ENCODE measurements at places on chromosomes 7 and 10.

DNA sequence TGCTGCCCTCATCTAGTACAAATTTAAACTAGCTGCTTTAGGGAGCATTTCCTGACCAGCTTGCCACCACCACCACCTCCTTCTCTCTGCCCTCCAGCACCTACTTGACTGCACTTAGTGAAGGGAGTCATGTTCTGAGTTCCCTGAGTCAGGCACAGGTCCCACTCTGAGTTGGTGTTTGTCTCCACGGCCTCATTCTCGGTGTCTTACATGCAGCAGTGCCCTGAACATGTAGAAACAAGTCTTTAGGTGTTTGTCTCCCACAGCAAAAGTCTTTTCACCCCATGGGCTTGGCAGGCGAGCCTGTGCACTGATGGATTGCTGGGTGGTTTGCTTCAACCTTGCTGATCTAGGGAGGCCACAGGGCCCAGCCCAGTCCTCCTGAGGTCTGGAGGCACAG, 16.9 kb downstream of the TSPAN14 start:
- no peak for DNase-seq

DNA sequence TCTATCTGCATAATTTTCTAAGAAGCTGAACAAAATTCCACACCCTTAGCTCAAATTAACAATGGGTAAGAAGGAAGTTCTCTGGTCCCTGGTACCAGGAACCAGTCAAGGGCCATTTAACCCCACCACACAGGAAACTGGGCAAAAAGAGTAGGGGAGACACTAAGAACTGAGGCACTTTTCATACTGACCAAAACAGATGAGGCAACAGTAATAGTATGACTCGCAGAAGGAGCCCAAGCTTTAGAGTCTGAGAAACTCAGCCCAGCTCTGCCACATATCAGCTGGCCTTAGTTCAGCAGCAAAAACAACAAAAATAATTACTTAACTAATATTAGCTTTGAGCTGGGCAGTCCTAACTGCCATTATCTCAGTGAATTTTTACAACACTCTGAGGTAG, 221.2 kb downstream of the FAM107B start:
- DNase-seq: no peak

- no peak for DNase-seq
These were observed 435.4 kb downstream of the SUGCT start for GRCh38 chr7:40570223-40570622.

DNA sequence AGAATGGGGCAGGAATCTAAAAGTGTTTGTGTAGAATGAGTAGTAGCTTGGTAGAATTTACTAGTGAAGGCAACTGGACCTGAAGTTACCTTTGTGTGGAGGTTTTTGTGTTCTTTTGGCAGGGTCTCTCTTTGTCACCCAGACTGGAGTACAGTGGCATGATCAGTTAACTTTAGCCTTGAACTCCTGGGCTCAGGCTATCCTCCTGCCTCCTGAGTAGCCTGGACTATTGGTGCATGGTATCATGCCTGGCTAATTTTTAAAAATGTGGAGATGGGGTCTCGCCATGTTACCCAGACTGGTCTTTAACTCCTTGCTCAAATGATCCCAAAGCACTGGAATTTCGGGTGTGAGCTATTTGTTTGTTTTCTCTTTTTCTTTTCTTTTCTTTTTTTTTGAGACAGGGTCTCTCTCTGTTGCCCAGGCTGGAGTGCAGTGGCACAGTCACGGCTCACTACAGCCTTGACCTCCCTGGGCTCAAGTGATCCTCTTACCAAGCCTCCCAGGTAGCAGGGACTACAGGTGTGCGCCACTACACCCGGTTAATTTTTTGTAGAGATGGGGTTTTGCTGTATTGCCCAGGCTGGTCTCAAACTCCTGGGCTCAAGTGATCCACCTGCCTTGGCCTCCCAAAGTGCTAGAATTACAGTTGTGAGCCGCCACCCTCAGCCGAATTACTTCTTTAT, 76.7 kb downstream of the MKLN1 start:
- DNase-seq: no peak

DNA sequence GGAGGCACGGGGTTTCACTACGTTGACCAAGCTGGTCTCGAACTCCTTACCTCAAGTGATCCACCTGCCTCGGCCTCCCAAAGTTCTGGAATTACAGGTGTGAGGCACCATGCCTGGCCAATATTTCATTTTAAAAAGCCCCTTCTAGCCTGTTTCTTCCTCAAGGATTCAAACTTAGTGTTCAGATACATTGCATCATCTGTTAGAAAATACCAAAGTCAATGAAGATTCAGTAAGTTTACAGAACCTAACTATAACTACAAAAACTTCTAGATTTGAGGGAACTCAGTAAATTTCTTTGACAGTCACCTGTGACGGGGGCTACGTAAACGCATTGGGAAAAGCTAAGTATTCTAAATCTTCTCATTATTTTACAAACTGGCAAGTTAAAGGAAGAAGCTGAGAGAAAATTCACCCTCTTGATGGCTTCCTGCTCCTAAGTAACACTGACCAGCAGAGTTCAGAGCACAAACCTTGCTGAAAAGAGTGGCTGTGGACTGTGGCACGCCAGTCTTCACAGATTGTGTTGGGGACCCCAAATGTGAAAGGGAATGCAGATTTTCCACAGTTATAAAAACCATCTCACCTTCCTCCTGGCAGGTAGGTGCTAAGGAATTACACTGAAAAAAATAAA, 162.2 kb downstream of the PKD1L1 start:
- DNase-seq: no peak

Data from MM.1S (cell line).